MV-4-11 (cell line): ENCODE measurements at places on chromosomes 12 and 14.

GRCh38 chr14:105549481-105549880 is 23.1 kb downstream of the TMEM121 start:
- DNase-seq = no peak

DNA sequence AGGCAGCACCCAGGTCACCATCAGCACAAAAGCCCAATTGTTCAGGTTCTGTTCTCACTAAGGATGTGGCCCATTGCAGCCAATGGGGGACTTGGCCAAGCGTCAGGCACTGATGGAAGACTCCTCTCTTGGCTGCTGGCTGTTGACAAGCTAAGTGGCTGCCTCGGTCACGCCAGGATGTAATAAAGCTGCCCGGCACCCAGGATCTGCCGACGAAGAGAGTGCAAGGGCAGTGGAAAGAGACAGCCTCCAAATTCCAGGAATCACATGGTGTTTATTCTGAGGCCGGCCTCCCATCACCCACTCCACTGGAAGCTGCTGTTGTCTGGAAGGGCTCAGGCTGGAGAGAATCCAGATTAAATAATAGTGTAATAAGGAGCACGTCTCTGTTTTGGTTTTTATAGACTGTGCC is 451.8 kb upstream of the TBX3 start:
- DNase-seq = no peak

GRCh38 chr12:64181430-64182291 is 40.4 kb downstream of the KICS2 start:
- peak; percentile 17 for DNase-seq

- DNase-seq = peak; percentile 56
Observed at GRCh38 chr12:54394281-54394719, 9.8 kb upstream of the ZNF385A start.

- no peak for DNase-seq
Observed at GRCh38 chr14:64407329-64407728, 19.2 kb downstream of the MTHFD1 start.

- DNase-seq = no peak
Observed at GRCh38 chr14:98822917-98823316, 449.1 kb downstream of the BCL11B start.

DNA sequence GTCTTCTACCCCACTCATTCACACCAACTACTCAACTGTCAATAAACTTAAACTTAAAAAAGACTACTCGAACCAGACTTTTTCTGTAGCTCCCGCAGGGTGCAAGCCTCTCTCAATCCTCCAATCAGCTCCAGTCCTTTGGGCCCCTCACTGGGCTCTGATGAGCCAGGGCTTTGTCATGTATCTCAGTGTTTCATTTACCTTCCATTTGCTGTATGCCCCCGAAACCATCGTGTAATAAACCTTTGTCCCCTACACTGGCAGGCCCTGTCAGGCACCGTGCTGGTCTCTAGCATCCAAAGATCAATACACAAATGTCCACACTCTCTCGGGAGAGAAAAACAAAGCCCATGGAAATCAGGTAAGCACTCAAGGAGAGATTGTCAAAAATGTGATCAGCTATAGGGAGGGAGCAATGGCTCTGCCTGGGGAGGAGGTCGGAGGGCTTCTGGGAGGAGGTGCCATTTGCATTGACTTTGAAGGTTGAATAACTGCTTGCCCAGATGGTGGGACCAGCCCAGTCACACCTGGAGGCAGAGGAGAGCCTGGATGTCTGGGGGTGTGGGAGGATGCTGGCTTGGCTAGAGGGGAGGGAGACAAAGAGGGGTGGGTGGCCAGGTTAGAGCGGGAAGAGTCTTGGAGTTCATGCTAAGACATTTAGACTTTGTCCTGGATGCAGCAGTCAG is 42.1 kb upstream of the DICER1 start:
- DNase-seq = no peak

- DNase-seq = no peak
Observed at GRCh38 chr12:72511498-72511897, 239.3 kb downstream of the TRHDE start.

- no peak for DNase-seq
Observed at GRCh38 chr12:57657744-57658143, 24.7 kb upstream of the B4GALNT1 start.

DNA sequence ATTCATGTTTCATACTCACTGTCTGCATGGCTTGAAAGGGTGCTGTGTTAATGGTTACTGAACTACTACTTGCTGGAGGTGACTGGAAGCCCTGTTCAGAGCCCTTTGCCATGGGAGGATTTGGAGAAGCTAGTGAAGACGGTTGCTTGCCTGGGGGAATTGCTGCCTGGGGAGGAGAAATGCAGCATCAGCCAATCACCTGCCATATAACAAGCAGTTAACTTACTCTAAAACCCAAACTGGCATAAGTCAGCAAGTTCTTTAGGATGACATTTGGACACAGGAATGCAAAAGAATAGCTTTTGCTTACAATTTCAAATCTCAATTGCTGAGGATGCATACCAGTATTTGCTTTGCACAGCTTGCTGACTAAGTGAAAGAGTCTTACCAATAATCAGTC is 23.4 kb upstream of the IPO8 start:
- no peak for DNase-seq

DNA sequence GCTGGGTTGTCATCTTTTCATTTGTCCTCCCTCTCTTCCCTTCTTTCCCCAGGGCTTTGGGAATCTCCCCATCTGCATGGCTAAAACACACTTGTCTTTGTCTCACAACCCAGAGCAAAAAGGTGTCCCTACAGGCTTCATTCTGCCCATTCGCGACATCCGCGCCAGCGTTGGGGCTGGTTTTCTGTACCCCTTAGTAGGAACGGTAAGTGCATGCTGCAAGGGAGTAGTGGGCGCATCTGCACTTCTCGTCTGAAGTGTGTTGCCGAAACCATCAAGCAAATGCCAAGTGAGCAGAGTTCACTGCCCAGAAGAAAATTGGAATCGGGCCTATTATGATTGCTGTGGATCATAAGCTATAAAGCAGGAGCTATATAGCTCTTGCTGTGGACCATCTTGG is 10.6 kb upstream of the AKAP5 start:
- DNase-seq = no peak

- no peak for DNase-seq
Observed at GRCh38 chr12:8951744-8952143, 2.3 kb upstream of the M6PR start.

DNA sequence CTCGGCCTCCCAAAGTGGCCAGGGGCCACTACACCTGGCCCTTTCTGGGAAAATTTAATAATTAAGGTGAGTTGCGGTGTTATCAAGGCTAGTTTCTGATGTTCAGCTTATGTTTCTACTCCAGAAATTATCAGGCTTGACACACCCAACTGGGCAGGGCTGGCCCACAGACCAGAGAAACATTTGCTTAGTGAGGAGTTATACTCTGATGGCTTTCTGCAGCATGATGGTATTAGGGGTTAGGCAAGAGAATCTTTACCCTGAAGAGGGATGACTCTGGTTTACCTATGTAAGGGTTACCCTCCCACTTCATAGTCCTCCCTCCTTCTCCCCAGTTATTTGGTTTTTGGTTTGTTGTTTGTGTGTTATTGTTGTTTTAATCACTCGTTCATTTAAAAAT is 24.5 kb upstream of the HECTD1 start:
- no peak for DNase-seq

GRCh38 chr12:55830601-55831446 is 1.4 kb upstream of the DNAJC14 start:
- DNase-seq = no peak

GRCh38 chr14:57485635-57486034 is 8.0 kb downstream of the CCDC198 start:
- no peak for DNase-seq

GRCh38 chr12:125254856-125255255 is 189.6 kb downstream of the AACS start:
- no peak for DNase-seq

DNA sequence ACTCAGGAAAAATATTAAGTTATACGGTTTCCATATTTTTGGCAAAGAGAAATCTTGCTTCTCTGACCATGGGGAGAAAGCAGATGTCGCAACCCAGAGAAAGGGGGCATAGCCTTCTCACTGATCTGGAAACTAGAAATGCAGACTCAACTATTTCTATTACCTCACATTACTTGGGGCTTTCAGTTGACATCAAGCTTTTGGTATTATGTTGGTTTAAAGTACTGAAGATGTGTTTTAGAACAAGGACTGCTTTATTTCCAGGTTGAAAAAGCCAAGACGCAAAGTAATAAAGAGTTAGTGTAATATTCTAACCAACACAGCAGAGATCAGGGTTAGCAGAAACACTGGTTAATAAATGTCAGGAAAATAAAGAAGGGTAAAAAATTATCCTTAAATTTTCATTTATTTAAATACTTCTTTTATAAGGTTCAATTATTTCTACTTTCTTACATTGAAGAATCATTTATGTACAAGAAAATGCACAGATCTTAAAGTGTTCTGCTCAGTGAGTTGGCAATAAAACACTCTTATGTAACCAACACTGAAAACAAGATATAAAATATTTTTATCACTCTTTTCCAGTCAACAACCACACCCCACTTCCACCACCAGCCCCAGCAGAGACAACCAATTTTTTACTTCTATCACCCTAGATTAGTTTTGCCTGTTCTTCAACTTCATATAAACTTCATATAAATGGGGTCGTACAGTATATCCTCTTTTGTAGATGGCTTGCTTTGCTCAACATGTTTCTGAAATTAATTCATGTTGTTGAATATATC is 26.0 kb downstream of the DCP1B start:
- peak; percentile 17 for DNase-seq

GRCh38 chr12:20475542-20475941 is 107.2 kb downstream of the PDE3A start:
- no peak for DNase-seq

DNA sequence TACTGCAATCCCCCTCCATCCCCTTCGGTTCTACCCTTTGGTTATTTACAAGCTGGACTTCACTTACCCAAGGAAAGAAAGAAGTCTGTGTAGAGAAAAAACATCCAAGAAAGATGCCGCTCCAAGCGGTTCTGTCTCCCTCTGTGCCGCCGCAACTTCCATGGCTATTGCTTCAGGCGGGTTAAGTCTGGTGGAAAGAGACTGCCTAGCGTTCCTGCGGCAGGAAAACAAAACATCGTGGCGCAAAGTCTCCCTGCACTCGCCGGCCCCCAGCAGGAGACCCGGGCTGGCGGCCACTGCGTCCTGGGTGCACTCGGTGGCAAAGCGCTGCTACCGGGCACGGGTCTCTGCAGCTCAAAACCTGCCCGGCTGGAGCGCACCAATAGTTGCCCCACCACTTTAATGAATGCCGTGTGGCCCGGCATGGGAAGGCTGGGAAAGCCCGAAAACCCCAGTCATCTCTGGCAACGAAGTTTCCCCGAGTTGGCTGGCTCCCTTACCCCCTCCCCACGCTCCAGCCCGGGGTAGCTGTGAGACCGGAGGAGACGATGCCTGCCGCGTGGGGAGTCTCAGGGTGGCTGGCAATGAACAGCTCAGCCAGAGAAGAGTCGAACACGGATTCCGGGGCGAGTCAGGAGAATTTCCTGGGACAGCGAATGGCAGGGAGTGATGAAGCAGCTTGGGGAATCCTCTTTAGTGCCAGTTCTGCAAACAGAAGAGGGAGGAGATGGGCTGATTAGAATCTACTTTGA is 3.5 kb upstream of the KCNK10 start:
- DNase-seq = no peak

GRCh38 chr12:57603815-57604453 is 690 bp upstream of the DTX3 start:
- DNase-seq = no peak

- DNase-seq = no peak
Observed at GRCh38 chr12:126535971-126536370, 1470.7 kb downstream of the AACS start.

GRCh38 chr14:98694541-98694940 is 577.5 kb downstream of the BCL11B start:
- peak; percentile 16 for DNase-seq

DNA sequence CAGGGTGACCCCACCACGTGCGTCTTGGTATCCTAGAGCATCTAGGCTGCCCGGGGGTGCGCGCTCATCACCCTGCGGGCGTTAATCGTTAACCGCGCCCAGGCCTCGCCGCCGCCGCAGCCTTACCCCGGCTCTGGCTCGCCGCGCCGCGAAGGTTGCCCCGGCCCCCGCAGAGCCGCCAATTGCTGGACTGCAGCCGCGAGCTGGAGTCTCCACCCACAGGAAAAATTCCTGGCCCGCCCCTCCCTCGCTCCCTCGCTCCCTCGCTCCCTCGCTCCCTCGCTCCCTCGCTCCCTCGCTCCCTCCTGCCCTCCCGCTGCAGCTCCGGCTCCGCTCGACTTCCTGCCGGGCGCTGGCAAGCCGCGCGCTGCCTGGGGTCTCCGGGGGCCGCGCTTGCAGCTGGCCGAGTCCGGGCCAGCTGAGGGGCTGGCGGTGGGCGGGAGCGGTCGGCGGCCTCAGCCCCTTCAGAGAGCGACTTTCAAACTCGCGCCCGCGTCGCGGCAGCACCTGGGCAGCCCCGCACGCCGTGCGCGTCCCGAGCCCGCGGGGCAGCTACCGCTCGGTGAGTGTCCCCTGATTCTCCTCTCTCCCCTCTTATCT is at the start of gene PLEKHG3:
Gene PLEKHG3 (plus strand): TSS at position 282 of the 600 bp plus-strand sequence. CDS start 23,208 bp downstream, outside the sequence.
- peak; percentile 29 for DNase-seq

- DNase-seq = no peak
Observed at GRCh38 chr12:49283541-49284429, 11.2 kb upstream of the PRPH start.

GRCh38 chr12:13097491-13098011 is 5.9 kb downstream of the GSG1 start:
- peak; percentile 73 for DNase-seq

- DNase-seq = no peak
Observed at GRCh38 chr12:19801941-19802340, 362.6 kb downstream of the AEBP2 start.

DNA sequence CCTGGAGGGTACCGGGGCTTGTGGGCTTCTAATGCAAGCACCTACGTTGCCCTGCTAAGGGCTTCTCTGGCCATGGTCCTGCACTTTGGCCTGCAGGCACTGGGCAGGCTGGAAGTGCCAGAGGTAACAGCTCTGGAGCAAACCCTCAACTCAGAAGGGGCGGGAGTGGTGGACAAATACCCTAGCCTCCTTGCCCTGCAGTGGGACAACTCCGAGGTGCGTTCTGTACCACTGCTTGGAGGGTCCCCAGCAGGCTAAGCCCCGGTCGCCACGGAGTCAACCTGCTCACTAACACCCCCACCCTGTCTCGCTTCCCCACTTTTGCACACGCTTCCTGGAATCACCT is 20.4 kb upstream of the BEGAIN start:
- DNase-seq = no peak

GRCh38 chr14:101960225-101960624 is 4.1 kb upstream of the DYNC1H1 start:
- DNase-seq = peak; percentile 39

DNA sequence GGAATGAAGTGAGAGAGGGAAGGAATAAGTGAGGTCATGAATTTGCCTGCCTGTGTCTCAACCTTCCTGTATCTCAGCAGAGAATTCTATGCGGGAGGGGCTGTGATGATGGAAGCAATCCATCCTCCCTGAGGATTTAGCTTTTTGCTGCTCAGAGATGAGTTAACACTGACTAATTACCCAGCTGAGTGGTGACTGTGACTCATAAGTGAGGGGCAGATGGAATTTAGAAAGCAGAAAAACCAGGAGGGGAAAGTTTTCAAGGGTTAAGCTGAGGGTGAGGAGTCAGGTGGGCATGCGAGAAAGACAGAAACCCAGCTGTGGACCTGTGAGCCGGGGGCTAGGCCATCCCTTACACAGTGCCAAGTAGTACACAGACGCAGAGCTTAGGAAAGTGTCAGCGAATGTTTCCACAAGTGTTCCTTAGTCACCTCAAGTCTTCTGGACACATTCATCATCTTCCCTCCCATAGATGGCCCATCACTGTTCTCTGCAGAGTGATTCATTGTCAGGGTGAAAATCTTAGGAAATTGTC is 277.9 kb downstream of the IPO8 start:
- DNase-seq = peak; percentile 5
